ENCODE measurements at places on chromosomes 12 and 14.
A peak's percentile ranks its signal among the peaks of the same experiment; 100 is the strongest.

- DNase-seq = peak; percentile 78
Observed at GRCh38 chr12:25929142-25929541, 29.3 kb upstream of the RASSF8 start.

DNA sequence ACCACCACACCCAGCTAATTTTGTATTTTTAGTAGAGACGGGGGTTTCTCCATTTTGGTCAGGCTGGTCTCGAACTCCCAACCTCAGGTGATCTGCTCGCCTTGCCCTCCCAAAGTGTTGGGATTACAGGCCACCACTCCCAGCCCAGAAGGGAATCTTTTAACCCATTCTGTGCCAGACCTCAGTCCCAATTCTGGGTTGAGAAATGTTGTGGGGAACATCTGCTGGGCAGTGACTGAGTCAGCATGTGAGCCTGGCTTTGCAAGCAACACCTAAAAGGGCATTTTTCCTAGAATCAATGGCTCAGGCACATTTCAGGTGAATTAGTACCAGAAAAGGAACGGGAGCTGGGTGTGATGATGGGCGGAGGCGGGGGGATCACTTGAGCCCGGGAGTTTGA, 7.6 kb upstream of the SPATS2 start:
- no peak for DNase-seq

DNA sequence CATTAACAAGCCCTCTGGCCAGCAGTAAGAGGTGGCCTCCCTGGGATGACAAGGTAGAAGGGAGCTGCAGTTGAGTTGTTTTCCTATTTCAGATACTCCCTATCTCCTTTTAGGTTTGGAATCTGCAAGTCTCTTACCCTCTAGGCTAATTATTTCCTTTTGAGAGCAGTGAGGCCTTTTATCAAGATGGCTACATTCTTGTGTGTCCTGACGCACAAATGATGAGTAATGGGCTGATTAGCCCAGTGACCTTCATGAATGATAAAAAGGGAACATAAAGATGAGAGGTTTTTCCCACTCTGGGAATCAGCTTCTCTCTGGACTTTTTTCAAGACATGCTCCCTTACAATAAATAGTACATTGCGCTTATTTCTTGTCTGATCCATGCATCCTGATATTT, 22.9 kb downstream of the DYRK2 start:
- DNase-seq = no peak

DNA sequence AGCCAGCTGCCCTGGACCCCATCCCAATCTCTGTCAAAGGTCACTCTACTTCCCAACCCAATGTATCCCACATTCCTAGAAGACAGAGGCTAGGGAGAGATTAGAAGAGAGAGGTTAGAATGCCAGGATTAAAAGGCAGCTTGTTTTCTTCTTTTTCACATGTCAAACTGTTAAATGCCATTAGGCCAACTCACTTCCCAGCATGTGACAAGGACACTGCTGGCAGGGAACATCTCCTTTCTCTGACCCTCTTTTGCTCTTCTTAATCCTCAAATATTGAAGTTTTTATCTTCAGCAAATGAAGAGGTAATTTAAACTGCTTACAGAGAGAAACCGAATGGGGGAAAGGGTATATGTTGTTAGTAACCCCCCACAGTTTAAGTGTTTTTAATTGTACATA, 89.1 kb downstream of the BBS10 start:
- no peak for DNase-seq

GRCh38 chr12:81078469-81079196, 754 bp downstream of the ACSS3 start:
- peak; percentile 30 for DNase-seq

- DNase-seq = no peak
Observed at GRCh38 chr14:22898302-22899090, 15.5 kb downstream of the REM2 start.

DNA sequence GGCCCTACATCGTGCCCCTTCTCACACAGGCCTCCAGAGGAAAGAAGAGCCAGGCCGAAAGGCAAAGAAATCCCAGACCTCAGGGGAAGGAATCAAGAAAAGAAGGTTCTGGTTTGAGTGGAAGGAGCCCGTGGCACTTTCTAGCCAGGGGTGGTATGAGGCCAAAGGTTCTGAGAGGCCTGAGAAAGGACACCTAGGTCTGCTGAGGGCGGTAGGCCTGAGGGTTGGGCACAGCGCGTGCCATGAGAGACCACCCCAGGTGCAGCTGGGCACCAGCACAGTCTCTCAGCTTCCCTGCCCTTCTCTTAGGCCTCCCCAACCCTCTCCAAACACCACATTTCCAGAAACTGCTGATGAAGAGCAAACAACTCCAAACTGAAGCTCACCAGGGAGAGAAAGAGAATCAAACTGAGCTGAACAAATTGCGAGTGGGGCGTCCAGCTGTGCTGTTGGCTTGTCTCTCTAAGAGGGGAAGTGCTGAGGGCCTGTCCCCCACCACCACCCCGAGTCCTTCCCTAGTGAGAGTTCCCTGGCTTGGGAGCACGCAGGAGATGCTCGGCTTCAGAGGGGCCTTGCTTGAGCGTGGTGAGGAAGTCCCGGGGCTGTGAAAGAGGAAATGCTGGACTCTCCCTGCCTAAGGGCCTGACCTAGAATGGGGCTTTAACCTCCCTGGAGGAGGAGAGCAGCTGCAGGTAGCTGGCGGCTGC, 184.8 kb downstream of the ZFP36L1 start:
- no peak for DNase-seq

DNA sequence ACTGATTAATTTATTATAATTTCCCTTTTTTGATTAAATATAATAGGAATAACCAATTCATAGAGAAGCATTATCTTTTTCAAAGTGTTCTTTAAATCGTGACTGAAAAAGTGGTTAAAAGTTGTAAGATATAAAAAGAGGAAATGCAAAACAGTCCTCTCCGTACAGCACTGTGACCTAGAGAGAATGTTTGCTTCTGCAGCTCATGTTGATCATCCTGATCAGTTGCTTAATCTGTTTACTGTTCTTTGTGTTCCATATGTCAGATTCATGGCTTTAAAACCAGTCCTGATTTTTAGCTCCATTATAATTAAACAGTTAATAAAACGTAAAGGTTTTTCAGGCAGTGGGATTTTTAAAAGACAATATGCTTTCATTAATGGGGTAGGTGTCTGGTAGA, 4.7 kb downstream of the TTC8 start:
- peak; percentile 77 for DNase-seq

DNA sequence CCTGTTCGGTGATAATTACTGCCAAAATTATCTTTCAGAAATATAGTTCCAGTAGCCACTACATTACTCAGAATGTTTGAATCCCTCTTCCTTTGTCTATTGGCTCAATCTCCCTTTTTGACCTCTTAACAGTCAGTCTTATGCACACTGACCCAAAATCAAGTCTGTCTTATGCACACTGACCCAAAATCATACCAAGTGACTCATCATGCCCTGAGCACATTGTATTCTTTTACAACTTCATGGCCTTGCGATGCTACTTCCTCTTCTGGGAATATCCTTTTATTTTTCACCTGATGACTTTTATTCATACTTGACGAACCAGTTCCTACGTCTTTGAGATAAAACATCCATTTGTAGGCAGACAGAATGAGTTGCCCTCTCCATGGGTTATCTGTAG, 182.3 kb downstream of the NPAS3 start:
- DNase-seq = no peak

- DNase-seq = no peak
Observed at GRCh38 chr12:28242129-28242495, 51.9 kb downstream of the CCDC91 start.

DNA sequence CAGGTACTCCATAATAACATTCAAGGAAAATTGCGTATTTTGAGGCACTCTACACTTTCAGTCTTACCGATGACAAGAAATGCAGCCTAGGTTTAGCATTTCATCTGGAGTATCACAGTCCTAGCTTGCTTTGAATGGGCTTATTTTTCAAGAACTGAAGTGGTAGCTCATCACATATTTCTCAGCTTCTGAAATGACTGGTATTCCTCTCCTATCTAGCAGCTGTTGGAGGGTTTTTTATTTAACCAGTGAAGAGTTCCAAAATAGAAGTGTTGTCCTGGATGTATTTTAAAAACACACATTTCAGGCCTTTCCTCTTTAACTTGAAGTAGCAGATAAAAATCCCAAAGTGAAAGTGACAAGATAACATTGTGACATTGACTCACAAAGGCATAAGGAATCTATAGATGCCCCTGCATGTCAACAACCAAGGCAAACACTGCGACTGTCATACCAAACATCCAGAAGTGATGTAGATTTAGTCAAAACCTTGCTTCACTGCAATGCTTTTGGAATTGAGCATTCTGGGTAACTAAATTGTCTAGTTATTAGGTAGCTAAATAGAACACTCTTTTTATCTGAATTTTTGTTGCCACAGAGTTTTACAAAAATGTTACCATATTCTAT, 182.2 kb upstream of the FBXO33 start:
- no peak for DNase-seq

GRCh38 chr12:88255224-88255623, 113.1 kb downstream of the TMTC3 start:
- DNase-seq = no peak

DNA sequence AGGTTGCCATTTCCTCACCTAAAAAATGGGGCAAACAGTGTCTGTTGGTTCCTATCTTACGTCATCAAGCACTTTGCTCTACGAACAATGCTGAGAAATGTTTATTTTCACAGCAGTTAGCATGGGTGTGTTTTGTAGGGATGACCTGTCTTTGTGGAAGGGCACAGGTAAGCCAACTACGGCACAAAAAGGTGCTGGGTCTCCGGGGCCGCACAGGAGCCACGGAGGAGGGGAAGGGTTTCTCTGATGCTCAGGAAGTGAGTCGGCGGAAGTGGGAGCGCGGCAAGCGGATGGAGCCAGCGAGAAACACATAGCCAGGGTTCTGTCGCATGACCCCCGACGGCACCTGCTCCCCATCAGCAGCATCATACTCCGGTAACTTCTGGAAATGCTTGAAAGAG, 65.6 kb upstream of the TCL1B start:
- DNase-seq = no peak

DNA sequence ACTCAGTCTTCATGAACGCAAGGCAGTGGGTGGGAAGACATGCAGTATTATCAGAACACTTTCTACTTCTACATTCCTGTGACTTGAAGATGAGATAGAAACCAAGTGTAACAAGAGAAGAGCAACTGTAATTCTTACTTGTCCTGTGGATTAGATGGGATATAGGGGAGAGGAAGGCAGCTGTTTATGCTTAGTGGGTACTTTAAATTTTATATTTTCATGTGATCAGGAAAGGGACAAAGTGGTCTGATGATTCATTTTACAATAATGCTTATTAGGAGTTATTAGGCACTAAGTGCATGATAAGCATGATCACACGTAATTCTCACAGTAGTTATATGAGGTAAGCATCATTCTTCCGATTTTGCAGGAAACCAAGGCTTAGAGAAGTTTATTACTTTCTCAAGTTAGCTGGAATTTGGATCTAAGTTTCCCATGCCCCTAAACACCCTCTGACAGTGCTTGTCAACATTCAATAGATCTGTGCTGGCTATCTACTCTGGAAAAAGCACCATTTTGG, 52.7 kb downstream of the PTGER2 start:
- no peak for DNase-seq

DNA sequence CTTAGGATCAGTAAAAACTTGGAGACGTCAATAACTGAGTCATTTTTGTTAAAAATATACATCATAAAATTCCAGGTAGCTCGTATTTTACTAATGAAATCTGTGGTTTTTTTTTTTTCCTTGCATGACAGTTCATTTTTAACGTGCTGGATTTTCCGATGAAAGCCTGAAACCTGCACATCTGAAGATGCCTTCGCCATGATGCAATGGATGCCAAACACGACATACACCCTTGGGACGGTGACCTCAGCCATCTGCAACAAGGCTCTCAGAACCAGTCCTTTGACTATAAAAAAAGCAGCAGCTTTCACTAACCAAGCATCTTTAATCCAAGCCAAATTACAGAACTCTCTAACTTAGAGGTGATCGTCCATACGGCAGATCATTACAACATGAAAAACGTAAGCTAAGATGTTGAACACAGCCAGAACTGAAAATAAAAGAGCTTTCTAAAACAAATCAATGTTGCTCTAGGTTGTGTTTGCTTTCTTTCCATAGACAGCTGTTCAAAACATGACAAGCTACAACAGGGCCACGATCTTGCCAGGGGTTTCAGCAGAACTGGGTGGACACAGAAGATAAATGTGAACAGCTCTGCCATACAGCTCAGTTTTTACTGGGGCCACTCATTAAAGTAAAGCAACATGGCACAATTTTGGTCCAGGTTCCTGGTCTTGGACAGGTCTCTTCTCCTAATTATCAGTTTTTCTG, 7.8 kb downstream of the NIN start:
- no peak for DNase-seq

GRCh38 chr14:51626788-51627187, 24.9 kb upstream of the FRMD6 start:
- DNase-seq = no peak

GRCh38 chr14:79971330-79971729, 240.0 kb downstream of the DIO2 start:
- DNase-seq = no peak

DNA sequence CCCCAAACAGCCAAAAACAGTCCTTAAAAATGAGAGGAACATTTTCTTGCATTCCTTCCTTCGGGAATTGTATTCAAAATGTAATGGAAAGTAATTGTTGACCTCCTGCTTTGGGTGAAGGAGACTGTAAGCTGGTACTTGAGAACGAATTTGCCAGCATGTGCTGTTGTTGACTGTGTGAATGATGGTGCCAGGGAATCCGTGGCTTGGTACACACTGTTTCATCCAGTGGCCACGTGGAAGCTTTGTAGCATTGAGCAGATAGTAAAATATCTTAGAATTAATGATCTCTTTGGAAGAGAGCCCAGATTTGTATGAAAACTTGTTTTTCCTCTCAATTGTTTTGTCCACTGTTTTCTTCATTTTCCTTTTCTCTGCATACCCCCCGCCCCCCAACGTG, 1.7 kb downstream of the ASCL4 start:
- DNase-seq = no peak

DNA sequence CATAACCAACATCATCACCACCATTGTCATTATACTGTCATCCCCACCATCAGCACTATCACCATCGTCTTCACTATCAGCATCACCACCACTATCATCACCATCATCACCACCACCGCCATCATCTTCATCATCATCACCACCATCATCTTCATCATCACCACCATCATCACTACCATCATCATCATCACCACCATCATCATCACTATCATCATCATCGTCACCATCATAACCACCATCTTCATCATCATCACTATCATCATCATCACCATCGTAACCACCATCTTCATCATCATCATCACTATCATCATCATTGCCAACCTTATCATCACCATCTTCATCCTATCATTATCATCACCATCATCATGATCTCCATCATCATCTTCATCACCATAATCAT, 39.0 kb downstream of the SVOP start:
- no peak for DNase-seq

All from NCI-H82 (cell line).